ENCODE measurements at places on chromosomes 4 and X.

GRCh38 chrX:37847733-37848197 lies 394 bp upstream of the DYNLT3 start:
- no peak for DNase-seq

GRCh38 chr4:176814770-176815169 lies 22.0 kb upstream of the VEGFC start:
- DNase-seq = no peak

DNA sequence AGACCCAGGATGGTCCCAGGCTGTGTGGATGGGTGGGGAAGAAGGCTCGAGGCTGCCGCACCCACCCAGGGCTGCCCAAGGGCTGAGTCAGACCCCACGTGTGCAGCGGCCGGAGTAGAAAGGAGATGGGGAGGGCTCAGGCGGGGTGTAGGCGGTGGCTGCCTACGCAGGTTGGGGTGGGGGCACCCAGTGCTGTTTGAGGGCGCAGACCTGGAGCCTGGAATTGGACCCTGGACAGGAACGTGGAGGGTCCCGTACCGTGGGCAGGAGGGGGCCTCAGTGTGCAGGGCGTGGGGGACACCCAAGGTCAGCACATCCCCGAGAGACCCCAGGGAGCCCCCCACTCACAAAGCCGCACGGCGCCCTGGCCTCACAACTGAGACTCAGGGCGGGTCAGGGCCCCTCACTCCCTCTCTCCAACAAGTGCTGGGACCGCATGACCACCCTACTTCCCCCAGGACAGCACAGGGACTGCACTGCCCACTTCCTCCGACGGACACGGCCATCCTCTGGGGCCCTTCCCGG lies 79.9 kb downstream of the FAM53A start:
- DNase-seq = no peak

DNA sequence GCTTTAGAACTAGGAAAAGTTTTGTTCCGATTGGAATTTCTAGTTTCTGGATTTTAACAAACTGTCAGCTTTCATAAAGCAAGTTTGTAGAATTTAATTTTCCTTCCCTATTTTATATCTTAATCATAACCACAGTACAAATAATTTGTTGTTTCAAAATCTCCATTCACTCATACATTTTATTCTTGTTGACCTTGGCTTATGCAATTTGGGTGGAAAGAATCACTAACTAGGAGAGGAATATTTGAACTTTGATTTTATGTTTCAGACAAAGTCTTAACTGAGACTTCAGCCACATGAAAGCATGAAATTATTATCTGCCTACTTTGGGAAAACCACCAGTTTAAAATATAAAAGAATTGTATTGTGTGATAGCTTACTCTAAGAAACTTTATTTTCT lies 427.9 kb downstream of the SPRY1 start:
- DNase-seq = no peak

GRCh38 chrX:38089173-38089982 lies 83.0 kb downstream of the SYTL5 start:
- DNase-seq = no peak

GRCh38 chrX:26442340-26442739 lies 226.4 kb downstream of the MAGEB5 start:
- DNase-seq = no peak

Data from right lobe of liver (tissue), 6 donors.